ENCODE measurements at places on chromosomes 7 and 10.

DNA sequence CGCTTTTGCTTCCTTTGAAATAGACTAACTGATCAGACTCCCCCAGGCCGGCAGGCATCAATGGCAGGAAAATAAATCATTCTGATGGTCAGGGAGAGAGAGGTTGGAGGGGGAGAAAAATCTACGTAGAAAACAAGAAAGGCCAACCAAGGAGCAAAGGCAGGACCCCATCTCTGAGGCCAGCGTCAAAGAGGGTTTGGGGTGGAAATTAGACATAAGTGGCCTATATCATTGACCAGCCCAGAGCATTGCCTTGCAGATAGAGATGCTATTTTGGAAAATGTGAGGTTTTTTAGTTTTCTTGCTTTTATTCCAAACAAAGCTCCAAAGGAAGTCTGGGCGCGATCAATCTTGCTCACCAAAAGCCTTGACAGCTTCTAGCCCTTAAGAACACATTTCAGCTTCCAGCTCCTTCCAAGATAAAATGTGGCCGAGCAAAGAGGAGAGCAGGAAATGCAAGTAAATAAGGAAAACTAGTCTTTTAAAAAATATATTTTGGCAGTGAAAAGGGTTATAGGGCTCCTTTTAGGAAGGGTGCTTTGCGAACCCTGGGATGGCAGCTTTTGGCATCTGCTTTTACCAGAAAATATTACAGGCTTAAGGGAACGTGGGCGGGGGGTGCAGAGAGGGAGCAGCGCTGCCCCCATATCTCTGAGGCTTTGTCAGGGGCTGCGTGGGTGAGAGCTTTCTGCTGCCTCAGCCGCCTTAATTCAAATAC, 2.0 kb upstream of the HOXA2 start:
- DNase-seq, result no peak

DNA sequence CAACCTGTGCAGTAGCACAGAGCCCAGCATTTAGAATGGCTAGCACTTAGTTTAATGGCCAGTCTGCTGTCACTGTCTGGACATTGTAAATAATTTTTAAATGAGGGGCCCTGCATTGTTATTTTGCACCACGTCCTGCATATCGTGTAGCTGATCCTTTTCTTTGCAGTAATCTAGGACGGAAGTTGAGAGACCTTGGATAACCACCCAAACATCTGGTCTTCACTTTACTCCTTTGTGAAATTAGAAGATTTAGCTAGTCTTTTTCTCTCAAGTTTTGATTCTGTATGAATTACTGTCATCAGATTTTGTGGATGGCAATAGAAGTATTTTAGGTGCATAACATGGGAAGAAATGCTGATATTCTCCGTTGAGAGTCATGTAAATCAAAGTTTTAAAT, 1.9 kb downstream of the MIOS start:
- no peak for DNase-seq

GRCh38 chr7:151429560-151430331, 10.2 kb downstream of the CRYGN start:
- DNase-seq, result no peak

- no peak for DNase-seq
Measured at GRCh38 chr7:26208040-26208439, 6.5 kb downstream of the CBX3 start.

DNA sequence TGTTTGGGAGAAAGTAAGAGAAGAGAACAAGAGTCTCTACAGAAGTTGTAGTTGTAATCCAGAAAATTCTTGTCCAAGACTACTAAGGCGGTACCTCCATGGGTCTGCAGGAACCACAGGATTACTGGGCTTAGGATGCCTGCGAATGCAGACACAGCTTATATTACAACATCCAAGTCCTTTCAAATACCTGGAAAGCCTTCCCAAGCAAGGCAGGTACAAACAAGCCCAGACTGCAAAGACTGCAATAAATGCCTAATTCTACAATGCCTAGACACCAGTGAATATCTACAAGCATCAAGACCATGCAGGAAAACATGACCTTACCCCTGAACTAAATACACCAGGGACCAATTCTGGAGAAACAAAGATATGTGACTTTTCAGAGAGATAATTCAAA, 178.2 kb downstream of the ARL4A start:
- DNase-seq, result no peak

GRCh38 chr10:96772196-96772595, 51.9 kb upstream of the PIK3AP1 start:
- no peak for DNase-seq

- peak; percentile 42 for DNase-seq
Measured at GRCh38 chr7:129952086-129952652, 591 bp downstream of the UBE2H start.

DNA sequence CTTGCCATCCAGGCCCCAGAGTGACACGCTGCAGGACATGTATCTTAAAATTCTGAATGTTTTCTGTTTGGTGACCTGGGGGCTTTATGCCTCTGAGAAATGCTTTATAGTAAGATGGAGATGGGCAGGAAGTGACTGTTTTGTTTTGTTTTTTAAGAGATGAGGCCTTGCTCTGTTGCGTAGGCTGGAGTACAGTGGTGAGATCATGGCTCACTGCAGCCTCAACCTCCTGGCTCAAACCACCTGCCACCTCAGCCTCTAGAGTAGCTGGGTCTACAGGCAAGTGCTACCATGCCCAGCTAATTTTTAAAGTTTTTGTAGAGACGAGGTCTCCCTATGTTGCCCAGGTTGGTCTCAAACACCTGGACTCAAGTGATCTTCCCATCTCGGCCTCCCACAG, 20.6 kb downstream of the ZNF777 start:
- DNase-seq, result no peak

- no peak for DNase-seq
Measured at GRCh38 chr10:82319562-82319961, 444.6 kb downstream of the NRG3 start.

GRCh38 chr10:92790440-92790839, 57.9 kb upstream of the EXOC6 start:
- no peak for DNase-seq

DNA sequence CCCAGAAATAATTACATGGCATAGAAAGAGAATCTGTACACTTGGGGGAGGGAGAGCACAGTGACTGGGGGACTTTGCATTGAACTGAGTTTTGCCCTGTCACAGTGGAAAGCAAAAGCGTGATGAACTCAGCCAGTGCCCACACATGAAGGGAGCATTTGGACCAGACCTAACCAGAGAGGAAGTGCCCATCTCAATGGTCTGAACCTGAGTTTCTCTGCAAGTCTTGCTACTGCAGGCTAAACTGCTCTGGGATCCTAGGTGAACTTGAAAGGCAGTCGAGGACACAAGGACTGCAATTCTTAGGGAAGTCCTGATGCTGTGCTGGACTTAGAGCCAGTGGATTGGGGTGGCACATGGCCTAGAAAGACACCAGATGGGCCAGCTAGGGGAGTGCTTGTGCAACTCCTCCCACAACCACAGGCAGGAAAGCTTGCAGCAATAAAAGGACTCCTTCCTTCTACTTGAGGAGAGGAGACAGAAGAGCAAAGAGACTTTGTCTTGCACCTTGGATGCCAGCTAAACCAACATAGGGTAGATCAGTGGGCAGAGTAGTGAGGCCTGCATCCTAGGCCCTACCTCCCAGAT, 259.0 kb downstream of the GRM8 start:
- no peak for DNase-seq

- DNase-seq, result peak; percentile 52
Measured at GRCh38 chr10:69318867-69319727, 40.8 kb downstream of the HK1 start.

DNA sequence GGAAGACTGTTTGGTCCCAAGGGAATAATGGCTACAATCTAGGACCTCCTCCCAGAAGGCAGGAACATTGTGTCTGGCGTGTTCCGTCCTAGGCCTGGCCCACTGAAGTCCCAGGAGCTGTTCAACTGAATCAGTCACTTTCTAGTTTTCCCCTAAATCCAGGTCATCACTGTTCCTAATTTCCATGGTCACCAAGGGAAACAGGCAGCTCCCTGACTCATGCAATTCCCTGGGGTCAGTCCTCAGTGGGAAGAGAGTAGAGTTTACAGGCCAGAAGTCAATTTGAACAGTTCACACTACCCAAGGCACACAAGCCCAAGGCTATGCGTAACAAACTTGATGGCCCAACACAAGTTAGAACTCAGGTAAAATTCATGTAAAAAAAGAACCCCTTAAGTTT, 44.0 kb downstream of the CREB3L2 start:
- no peak for DNase-seq

- DNase-seq, result no peak
Measured at GRCh38 chr7:33494474-33494873, 365.1 kb downstream of the BBS9 start.

- no peak for DNase-seq
Measured at GRCh38 chr10:99533496-99534449, 1.0 kb downstream of the NKX2-3 start.

- DNase-seq, result no peak
Measured at GRCh38 chr7:130752424-130752823, 18.4 kb upstream of the KLF14 start.

DNA sequence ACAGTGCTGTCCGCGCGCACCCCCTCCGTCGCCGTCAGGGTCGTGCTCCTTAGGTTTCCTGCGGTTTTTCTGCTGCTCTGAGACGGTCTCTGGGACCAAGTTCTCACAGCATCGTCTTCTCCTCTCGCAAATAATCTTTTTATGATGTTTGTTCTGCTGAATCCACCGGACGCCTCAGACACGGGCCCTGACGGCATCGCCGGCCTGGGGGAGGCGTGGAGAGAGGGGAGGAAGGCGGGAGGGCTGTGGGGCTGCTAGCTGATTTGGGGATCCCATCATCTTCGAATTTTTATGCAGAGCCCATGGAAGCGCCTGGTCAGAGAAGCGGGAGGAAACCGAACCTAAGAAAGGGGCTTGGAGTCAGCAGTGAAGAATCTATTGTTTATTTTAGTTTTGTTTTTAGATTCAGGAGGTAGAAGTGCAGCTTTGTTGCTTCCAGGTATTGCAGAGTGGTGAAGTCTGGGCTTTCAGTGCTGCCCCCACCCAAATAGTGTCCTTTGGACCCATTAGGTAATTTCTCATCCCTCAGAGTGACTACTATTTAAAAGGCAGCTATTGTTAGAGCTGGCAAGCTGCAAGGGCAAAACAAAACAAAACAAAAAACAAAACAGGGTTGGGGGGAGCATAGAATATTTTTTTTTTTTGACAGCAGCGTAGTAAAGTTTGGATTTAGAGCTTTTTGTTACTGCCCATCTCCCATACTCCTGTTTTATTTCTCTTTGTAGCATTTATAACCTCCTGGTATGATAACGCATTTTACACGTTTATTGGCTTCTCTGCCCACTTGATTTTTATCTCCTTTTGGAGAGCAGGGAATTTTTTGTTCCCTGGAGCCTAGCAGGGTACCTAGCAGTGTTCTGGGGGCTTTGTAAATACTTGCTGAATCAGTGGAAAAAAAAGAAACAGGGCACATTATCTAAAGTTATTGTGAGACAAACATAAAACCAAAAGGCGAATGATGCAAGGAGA, 92.6 kb downstream of the SPAG6 start:
- DNase-seq, result peak; percentile 41

- DNase-seq, result no peak
Measured at GRCh38 chr10:33195608-33196376, 138.7 kb downstream of the NRP1 start.

DNA sequence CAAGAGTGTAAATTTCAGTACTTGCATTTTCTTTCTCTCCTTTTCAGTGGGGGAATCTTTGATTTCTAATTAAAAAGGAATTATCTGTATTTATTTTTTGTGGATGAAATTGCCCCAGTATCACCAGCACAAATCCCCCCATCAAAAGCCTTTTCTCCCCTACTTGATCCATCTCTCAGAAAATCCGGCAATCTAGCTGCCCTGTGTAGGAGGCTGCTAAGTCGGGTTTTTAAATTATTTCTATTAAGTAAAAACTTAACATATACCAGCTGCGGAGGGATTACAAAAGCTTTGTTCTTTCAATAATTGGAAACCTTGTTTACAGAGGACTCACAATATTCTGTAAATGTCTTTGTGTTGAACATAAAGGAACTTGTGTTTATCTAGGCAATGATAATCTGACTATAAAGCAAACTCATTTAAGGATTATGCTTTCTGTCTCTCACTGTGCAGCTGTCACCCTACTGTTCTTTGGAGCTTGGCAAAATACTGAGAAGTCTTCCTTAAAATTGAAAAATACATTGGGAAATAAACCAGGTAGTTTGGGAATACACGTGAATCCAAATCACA, 177.4 kb upstream of the PRR15 start:
- no peak for DNase-seq

DNA sequence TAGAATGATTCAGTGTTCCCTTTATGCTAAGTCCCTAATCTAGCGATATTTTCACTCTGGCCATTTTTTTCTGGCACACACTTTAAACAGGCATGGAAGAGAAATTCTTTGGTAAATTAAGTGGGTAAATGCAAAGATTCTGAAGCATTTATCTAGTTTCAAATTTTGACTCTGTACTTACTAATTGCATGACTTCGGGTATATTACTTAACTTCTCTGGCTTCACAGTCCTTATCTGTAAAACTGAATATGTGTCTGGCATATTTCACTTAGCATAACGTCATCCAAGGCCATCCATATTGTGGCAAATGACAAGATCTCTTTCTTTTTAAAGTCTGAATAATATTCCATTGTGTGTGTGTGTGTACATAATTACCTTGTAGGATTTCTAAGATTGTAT, 114.5 kb downstream of the MBL2 start:
- no peak for DNase-seq

DNA sequence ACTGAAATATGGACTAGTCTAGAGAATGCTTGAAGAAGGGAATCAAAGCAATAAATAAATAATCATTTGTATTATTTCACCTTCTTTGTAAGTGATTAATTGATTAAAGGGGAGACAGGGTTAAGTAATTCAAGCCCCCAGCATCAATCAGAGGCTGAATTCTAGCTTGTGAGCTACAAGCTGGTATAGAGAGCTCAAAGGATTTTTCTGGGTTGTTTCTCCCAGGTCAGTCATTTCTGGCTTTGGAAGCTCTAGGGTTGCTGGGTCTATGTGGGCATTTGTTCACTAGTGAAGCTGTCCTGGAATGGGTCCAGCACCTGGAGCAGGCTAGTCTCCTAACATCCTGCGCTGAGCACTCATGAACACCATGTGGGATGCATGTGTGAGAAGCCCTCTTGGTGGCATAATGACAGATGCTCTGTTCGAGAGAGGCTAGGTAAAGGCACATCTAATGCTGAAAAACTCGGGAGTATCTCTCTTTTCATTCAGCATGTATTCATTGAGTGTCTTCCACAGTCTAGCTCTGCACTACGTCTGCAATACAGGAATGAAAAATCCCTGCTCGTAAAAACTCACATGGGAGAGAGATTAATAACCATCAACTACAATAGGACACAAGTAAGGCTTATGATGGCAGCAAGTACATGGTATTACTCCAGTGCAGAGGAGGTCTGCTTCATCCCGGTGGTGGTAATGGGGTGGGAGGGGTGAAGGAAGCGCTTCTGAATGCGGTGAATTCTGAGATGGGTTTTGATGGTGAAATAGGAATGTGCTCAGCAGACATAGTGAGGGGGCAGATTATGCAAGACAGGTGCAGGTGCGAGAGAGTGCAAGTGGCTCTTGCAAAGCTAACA, 68.0 kb upstream of the NRP1 start:
- DNase-seq, result no peak

GRCh38 chr10:44878706-44879530, 32.2 kb upstream of the TMEM72 start:
- peak; percentile 62 for DNase-seq

DNA sequence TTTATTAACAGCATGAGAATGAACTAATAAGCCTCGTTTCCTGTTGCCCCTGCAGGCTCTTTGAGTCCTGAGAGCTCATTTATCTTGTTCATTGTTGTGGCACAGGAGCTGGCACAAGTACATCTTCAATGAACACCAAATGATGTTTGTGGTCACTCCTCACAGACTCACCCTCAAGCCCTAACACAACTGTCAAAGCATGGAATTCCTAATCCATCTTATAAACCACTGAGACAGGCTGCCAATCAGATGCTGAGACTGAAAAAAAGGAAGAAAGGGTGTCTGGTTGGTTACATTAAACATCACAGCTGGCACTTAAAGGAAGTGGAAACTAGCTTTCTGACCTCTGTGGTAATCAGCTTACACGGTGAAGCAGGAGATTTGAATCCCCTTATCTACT, 7.7 kb upstream of the CCDC172 start:
- no peak for DNase-seq
